Activated CD8-positive, alpha-beta memory T cell treated with anti-CD3 and anti-CD28 coated beads, Interleukin-2, amount 10 ng/mL, durations not matched to agents 7 days and 5 days (primary cell): ENCODE measurements at places on chromosomes 6 and 20.

GRCh38 chr20:54123587-54124180 lies 50.1 kb downstream of the CYP24A1 start:
- DNase-seq, result no peak

- DNase-seq, result peak; percentile 59
Measured at GRCh38 chr6:139029470-139030227, 1.1 kb downstream of the ABRACL start.

GRCh38 chr6:33607784-33608161 lies 13.3 kb upstream of the ITPR3 start:
- DNase-seq, result peak; percentile 65

GRCh38 chr6:143337201-143337949 lies 113.1 kb downstream of the ADAT2 start:
- DNase-seq, result peak; percentile 57

GRCh38 chr20:24194143-24194542 lies 205.6 kb upstream of the GGTLC1 start:
- no peak for DNase-seq

- no peak for DNase-seq
Measured at GRCh38 chr20:1998715-1999114, 4.9 kb upstream of the PDYN start.

GRCh38 chr6:96610019-96610418 lies 47.1 kb downstream of the FHL5 start:
- no peak for DNase-seq

- DNase-seq, result no peak
Measured at GRCh38 chr6:30792786-30793185, 48.4 kb upstream of the IER3 start.

DNA sequence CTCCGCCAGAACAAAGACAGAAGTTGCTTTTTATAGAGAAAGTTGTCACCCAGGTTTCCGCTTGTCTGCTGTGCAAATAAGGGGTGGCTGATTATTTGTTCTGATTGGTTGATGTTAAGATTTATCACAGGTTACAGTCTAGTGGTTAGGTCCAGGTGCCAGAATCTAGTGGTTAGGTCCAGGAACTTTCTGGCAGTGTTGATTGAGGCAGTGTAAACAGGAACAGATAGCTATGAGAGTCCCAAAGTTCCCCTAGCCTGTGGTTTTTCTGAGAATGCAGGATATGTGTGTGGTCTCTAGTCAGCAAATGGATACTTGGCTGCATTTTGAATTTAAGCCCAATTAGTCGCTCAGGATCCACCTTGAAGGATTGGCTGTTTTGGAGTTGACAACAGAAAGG lies 148.0 kb downstream of the TMEM200A start:
- DNase-seq, result peak; percentile 90
